ENCODE measurements at places on chromosomes 3 and 15.
A peak's percentile ranks its signal among the peaks of the same experiment; 100 is the strongest.

DNA sequence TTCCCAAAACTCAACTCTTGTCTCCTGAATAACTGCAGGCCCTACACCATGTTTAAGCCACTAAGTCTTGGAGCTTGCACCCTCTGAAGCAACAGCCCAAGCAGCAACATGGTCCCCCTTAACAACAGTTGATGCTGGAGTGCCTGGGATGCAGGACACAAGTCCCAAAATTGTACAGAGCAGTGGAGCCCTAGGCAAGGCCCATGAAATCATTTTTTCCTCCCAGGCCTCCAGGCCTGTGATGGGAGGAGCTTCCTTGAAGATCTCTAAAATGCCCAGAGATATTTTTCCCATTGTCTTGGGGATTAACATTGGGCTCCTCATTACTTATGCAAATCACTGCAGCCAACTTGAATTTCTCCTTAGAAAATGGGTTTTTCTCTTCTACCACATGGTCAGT, 311.9 kb upstream of the EPHA3 start:
- no peaks in the 10 kb centered on the region for H3K27me3 ChIP-seq
- H3K27ac ChIP-seq: no peak overlapping the region
- H3K36me3 ChIP-seq: no peaks in the 10 kb centered on the region

DNA sequence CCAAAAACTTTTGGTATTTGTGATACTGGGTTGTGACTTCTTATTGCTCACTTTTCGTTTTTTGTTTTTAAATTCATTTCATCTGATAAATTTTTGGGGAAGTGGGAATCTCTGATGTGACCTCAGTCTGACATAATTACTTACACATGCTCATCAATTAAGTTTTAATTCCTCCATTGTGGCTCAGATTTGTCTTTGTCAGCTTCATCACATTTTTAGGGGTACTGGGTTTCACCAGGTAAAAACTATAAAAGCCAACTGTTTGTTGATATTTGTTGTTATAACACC, 425.3 kb upstream of the TGFBR2 start:
- H3K36me3 ChIP-seq: no peaks in the 10 kb centered on the region
- no peak for DNase-seq
- peaks cover 20% of the 10 kb centered on the region for H3K27me3 ChIP-seq
- no peak overlapping the region for H3K4me3 ChIP-seq

DNA sequence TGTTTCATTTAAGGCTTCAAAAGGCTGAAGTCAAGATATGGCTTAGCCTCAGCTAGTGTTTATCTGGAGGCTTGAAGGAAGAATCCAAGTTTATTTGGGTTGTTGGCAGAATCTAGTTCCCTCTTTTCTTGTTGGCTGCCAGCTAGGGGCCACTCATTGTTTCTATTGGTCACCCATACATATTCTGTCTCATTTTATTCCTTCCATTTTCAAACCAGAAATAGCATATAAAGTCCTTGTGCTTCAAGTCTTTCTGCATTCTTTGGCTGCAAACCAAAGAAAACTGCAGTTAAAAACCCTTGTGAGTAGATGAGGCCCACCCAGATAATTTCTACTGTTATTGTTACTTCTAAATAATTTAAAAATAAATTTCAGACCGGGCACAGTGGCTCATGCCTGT, 301.7 kb downstream of the OXSM start:
- no peak overlapping the region for H3K27ac ChIP-seq
- no peak overlapping the region for H3K4me3 ChIP-seq
- no peaks in the 10 kb centered on the region for H3K36me3 ChIP-seq
- no peaks in the 10 kb centered on the region for H3K27me3 ChIP-seq
- no peaks in the 10 kb centered on the region for H3K4me1 ChIP-seq
- DNase-seq: no peak

- peaks cover 37% of the 10 kb centered on the region for H3K27me3 ChIP-seq
- H3K4me3 ChIP-seq: no peak overlapping the region
- DNase-seq: no peak
These were observed 36.2 kb upstream of the MRPL3 start for GRCh38 chr3:131538968-131539367.

GRCh38 chr3:20015525-20015924, 3.5 kb upstream of the PP2D1 start:
- no peak overlapping the region for H3K4me3 ChIP-seq
- no peak for DNase-seq
- H3K27me3 ChIP-seq: no peaks in the 10 kb centered on the region

GRCh38 chr3:77586216-77586615, 546.3 kb downstream of the ROBO2 start:
- H3K4me1 ChIP-seq: no peaks in the 10 kb centered on the region
- no peaks in the 10 kb centered on the region for H3K27me3 ChIP-seq
- no peak for DNase-seq
- H3K27ac ChIP-seq: no peak overlapping the region

DNA sequence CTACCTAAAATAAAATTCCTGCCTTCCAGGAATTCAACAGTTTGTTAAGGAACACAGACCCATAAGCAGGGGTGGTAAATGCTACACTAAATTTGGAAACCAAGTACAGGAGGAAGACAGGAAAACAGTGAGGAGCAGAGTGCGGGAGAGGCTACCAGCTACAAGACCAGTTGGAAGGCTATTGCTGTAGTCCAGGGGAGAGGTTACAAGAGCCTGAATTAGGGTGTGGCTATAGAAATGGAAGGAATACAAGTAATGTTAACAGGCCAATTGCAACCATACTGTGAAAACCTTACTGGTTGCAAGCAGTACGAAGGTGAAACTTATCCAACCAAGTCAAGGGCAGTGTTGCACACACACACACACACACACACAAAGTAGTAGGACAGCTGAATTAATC, 880 bp upstream of the ARMC8 start:
- no peak for DNase-seq
- peaks cover 22% of the 10 kb centered on the region for H3K27me3 ChIP-seq
- peaks cover 22% of the 10 kb centered on the region for H3K4me1 ChIP-seq

GRCh38 chr3:71492974-71493771, 90.4 kb downstream of the FOXP1 start:
- H3K4me1 ChIP-seq: peaks cover 75% of the 10 kb centered on the region
- peak overlapping the region; percentile 97 for H3K27ac ChIP-seq
- peak overlapping the region; percentile 89 for H3K4me3 ChIP-seq
- no peaks in the 10 kb centered on the region for H3K27me3 ChIP-seq

DNA sequence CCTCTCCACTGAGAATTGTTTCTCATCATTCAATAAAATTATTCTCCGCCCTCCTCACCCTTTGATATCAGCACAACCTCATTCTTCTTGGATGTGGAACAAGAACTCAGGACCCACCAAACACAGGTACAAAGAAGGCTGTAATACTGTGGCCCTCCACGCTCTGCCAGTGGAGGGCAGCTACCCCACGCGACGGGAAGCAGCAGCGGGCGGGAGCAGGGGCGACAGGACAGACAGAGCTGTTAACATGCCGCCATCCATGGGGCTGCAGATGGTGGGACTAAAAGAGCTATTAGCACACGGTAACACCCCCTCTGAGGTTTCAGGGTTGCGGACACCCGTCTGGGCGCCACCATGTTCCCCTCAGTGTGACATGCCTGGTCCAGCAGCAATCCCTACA, 37.5 kb downstream of the EMC4 start:
- no peak overlapping the region for H3K4me3 ChIP-seq
- no peaks in the 10 kb centered on the region for H3K27me3 ChIP-seq
- H3K27ac ChIP-seq: no peak overlapping the region
- no peak for DNase-seq
- peaks cover 12% of the 10 kb centered on the region for H3K36me3 ChIP-seq
- H3K4me1 ChIP-seq: peaks cover 2% of the 10 kb centered on the region

GRCh38 chr3:172279191-172279640, 169.0 kb downstream of the GHSR start:
- no peak overlapping the region for H3K4me3 ChIP-seq
- no peaks in the 10 kb centered on the region for H3K27me3 ChIP-seq
- H3K27ac ChIP-seq: no peak overlapping the region
- DNase-seq: no peak

DNA sequence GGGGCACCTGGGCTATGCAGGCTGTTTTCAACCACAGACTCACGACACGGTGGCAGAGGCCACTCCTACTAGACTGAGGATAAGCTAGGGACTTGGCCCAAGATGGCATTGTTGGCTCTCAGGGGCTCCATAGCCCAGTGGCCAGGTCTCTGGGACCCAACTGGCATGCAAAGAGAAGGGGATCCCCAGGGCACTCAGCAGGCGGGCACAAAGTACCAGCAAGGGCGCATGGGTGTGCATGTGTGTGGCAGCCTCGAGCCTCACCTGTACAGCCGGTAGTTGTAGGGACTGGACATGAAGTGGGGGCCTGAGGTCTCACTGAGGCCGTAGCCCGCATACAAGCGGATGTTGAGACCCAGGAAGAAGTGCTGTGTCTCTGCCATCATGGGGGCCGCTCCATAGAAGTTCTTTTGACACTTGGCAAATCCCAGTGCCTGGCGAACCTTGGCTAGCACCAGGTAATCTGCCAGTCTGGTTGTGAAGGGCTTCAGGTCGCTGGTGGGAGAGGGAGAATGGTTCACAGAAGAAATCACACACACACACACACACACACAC, 30.2 kb downstream of the IDH3A start:
- H3K27ac ChIP-seq: no peak overlapping the region
- no peaks in the 10 kb centered on the region for H3K27me3 ChIP-seq

- H3K36me3 ChIP-seq: no peaks in the 10 kb centered on the region
- H3K27me3 ChIP-seq: peaks cover 6% of the 10 kb centered on the region
- H3K4me3 ChIP-seq: no peak overlapping the region
- DNase-seq: no peak
These were observed 19.9 kb downstream of the RBPMS2 start for GRCh38 chr15:64755427-64755940.

- DNase-seq: no peak
- H3K36me3 ChIP-seq: no peaks in the 10 kb centered on the region
- no peak overlapping the region for H3K4me3 ChIP-seq
- no peaks in the 10 kb centered on the region for H3K4me1 ChIP-seq
These were observed 153.4 kb downstream of the EBLN2 start for GRCh38 chr3:73214846-73215245.

DNA sequence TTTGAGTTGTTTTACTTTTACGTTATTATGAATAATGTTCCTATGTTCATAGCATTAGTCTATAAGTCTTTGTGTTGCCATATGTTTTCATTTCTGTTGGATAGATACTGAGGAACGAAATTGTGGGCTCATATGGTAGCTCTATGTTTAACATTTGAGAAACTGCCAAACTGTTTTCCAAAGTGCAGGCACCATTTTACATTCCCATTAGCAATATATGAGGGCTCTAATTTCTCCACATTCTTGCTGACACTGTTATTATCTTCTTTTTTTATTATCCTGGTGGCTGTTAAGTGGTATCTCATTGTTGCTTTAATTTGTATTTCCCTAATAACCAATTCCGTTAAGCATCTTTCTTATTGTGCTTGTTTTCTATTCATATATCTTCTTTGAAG, 1.8 kb upstream of the PIK3R4 start:
- H3K4me1 ChIP-seq: peaks cover 24% of the 10 kb centered on the region
- H3K27ac ChIP-seq: peak overlapping the region; percentile 99
- DNase-seq: no peak
- peak overlapping the region; percentile 90 for H3K4me3 ChIP-seq
- peaks cover 7% of the 10 kb centered on the region for H3K36me3 ChIP-seq

- no peak for DNase-seq
- H3K4me3 ChIP-seq: no peak overlapping the region
- H3K27me3 ChIP-seq: peaks cover 32% of the 10 kb centered on the region
These were observed 91.1 kb upstream of the IL12A start for GRCh38 chr3:159897331-159898075.
